ENCODE measurements at places on chromosomes 1 and 21.

GRCh38 chr1:202622388-202622787, 87.9 kb downstream of the SYT2 start:
- DNase-seq = no peak

DNA sequence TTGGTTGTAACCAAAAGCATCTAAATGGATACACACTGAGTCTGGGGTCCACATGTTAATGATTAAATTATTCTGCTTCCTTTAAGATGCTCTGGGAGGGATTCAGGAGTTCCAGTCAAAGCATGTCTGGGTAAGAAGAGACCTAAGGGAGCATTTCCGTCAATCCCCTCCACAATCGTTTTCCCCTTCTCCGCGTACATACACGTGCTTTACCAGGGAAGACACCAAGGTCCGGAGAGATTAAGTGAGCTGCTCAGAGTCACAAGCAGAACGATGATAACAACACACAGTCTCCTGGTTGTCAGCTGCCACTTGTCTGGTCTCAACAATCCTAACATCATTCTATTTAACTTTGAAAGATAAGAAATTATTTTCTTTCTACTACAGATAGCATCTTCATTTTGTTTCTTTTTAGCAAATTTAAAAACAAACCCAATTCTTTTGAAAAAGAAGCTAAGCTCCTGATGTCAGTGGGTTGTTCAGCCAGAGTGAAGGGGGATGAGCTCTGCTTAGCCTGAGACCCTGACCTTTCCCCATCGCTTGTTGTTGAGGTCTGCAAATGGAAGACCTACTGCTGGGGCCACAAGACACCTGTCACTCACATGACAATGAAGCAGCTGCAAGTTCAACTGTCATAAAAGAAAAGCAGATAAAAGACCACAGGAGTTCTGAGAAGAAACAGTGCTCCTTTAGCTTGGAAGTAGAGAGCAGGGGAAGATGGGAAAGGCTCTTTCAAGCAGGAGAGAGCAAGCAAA, 4.5 kb downstream of the PAFAH2 start:
- DNase-seq = no peak

- no peak for DNase-seq
These were observed 1.5 kb downstream of the IVNS1ABP start for GRCh38 chr1:185315445-185316071.

- no peak for DNase-seq
These were observed 15.6 kb upstream of the AIM2 start for GRCh38 chr1:159092036-159092760.

DNA sequence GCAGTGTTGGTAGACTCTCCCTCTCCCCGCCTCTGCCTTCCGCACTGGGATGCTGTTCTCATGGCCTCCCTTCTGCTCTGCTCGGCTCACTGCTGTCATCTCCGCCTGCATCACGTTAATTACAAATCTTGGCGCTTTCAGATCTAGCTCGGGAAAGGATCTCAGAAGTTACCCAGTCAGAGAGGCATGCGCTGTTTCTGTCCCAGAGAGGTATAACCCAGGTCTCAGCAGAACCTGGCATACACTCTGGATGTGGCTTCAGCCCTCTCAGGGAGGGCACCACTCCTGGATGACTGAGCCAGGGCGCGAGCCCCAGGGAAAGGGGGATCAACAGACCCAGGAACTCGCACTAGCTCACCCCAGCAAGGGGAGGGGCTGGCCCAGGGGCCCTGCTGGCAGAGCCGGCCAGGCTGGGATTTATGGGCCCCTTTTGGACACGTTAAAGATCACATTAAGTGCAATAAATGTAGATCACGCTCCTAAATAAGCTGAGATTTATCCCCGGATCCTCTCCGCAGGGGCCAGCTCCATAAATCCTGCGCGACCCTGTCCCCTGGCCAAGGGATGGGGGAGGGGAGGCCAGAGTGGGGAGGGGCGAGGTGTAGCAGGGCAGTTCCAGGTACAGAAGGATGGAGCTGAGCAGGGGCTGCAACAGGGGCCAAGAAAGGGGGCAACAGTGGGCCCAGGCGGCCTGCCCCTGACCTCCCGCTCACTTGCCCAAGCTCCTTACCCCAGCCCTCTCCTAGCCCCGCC, 101.3 kb upstream of the ZBTB40 start:
- DNase-seq = no peak

- DNase-seq = no peak
These were observed 5.9 kb upstream of the CTRC start for GRCh38 chr1:15432324-15432723.

GRCh38 chr1:86194491-86195034, 38.0 kb upstream of the COL24A1 start:
- no peak for DNase-seq

DNA sequence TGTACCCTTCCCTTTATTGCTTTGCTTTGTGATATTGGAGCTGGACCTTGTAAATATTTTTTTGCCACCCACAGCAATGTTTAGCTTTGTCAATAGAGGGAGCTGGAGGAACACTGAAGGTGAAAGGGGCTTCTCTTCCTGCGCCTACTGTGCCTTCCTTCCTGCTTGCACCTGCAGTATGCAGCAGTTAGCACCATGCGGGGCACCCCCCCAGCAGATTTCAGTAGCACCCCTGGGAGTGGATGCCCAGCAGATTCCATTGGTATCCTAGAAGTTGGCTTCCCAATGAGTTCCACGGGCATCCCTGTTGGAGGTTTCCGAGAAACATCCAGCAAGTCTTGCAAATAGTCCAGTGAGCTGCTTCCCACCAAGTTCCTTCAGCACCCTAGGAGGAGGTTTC, 25.6 kb downstream of the S100A10 start:
- no peak for DNase-seq

DNA sequence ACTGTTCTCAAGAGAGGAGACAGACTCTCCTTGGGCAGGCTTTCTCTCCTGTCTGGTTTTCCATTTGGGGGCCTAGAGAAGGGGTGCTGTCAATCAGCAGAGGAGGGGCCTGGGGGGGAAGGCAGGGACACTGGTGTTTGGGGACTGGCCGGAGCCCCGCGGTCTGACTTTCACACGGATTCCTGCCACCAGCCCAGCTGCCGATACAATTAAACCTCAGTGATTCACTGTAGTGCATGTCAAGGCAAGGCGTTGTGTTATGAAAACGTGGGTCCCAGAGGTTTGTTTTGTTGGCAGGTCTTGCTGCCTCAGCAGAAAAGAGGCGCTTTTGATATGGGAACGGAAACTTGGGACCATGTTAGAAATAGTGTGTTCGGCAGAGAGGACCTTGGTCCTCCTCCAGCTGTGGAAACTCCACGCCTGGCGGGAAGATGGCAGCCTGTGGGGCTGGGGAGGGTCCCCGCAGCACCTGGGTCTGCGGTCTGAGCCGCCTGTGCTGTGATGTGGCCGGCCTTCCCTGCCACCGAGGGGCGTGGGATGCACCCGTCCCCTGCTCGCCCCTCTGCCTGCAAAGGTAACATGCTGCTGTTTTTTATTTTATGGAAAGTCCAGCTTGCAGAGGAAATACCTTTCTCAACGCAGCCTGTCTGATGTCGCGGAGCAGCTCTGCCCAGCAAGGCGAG, 47.6 kb downstream of the SPSB1 start:
- DNase-seq = no peak

GRCh38 chr1:199936441-199936840, 91.1 kb upstream of the NR5A2 start:
- DNase-seq = no peak

DNA sequence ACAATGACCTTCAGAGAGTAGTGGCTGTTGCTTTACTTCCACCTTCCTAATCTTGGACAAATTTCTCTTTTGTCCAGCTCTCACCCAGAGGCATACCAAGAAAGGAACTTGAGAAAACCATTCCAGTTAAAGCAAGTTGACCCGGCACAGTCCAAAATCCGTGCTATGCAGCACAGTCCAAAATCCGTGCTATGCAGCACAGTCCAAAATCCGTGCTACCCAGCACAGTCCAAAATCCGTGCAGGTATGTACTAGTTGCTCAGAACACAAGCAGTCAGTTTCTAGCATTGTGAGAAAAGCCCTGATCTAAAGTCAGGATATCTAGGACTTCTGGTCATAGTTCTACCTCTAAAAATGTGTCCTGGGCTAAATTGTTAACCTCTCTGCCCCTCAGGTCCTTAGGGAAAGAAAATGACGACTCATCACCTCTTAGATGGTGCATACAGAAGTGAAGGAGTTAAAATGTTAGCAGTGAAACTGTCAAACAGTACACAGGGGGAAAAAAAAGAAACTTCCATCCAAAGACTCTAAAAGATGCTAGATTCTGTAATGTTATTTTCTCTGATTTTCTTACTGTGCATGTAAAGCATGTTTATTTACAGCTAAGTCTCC, 40.3 kb upstream of the ENAH start:
- DNase-seq = no peak

- peak; percentile 34 for DNase-seq
These were observed 193.0 kb downstream of the CACNA1E start for GRCh38 chr1:181676269-181676668.

GRCh38 chr1:212514056-212514614, 81.4 kb downstream of the NENF start:
- DNase-seq = no peak

GRCh38 chr1:42973799-42974198, 15.1 kb upstream of the SLC2A1 start:
- no peak for DNase-seq

- DNase-seq = no peak
These were observed 24.9 kb downstream of the SOAT1 start for GRCh38 chr1:179318491-179318890.

DNA sequence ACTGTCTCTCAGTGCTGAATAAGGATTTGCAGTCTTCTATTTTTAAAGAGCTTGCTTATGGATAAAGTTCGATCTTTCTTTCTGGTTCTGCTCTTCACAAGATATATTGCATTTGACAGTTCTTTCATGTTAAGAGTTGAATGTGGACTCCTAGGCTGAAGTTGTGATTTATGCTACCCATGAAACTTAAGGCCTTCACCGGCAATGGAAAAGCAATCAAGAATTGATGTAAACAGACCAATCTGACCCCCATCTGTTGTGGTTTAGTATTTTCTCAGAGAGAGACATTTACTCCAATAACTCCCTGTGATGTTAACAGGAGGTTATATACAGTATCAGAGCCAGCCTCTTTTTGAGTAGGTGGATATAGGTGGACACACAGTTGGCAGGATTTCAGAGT, 165.8 kb downstream of the PAPPA2 start:
- no peak for DNase-seq

- DNase-seq = no peak
These were observed 104.0 kb downstream of the SLC30A10 start for GRCh38 chr1:219824338-219824737.

DNA sequence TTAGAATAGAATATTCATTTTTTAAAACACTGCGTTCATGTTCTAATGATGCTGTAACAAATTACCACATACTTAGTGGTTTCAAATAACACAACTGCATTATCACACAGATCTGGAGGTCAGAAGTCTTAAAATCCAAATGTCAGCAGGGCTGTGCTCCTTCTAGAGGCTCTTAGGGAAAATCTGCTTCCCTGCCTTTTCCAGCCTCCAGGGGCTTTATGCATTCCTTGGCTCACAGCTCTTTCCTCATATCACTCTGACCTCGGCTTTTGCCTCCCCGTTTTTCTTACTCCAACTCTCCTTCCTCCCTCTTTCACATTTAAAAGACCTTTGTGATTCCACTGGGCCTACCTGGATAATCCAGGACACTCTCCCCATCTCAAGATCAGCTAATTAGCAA, 18.6 kb upstream of the FMN2 start:
- no peak for DNase-seq

GRCh38 chr21:34988139-34988538, 61.0 kb downstream of the RUNX1 start:
- DNase-seq = no peak

DNA sequence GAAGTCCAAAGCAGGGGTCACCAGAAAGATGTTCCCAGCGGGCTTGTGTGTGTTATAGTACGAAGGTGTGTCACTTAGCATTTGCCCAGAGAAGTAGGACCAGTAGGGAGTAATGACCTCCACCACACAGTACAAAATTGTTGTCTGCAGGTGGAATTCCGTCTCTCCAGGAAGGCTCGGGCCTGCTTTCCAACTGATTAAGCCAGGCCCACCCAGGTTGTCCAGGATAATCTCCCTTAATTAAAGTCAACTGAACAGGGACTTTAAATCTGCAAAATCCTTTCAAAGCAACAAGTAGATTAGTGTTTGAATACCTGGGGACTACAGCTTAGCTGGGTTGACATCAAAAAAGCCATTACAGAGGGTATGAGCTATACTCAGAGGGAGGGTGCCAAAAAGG, 131.3 kb downstream of the BACH1 start:
- DNase-seq = no peak

GRCh38 chr1:17405898-17406759, 33.3 kb downstream of the RCC2 start:
- peak; percentile 78 for DNase-seq

DNA sequence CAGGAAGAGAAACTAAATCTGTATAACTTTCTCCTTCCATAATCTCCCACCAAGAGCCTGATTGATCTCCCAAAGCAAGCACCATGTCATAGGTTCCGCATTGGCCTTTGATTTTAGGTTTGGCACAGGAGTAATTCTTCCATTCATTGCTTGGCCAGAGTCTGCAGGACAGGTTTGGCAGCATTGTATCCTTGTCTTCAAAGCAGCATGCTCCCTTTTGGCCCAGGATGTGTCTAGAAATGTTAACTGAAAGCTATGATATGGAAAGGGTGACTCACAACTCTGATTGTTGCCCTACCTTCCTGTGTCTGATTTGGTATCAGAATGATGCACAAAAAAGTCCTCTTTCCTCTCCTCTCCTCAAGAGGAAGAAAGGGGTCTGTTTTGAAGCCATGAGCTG, 824.3 kb upstream of the PRMT6 start:
- DNase-seq = no peak

DNA sequence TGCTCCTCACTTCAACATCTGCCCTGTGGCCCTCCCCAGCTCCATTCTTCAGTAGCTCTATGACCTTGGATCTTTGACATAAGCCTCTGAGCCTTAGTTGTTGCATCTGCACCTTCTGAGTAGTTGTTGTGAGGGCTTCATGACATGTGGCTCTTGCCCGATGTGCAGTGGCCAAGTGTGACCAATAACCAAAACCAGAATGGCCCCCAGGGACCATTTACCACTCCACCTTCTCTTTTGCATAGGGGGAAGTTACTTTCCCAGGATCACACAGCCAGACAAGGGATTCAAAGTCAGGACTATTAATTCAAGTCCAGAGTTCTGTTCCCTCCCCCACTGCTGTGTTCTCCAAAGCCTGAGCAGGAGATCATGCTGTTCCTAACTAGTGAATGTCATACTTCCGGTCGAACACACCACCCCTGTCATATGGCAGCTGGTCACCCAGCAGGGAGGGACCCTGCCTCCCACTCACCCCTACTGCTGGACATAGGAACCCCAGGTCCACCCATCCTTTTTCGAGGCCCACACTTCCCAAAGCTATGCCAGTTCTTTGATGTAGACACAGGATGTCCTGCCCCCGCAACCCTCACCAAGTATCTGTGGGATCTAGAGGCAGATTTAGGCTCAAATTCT, 4.0 kb downstream of the FGR start:
- no peak for DNase-seq
